ENCODE measurements at places on chromosomes 1 and 21. TPM values are rescaled to one million over a fixed set of nuclear protein-coding genes. Genes with fewer than 3 reads are reported as not detected.
A peak's percentile ranks its signal among the peaks of the same experiment; 100 is the strongest.

DNA sequence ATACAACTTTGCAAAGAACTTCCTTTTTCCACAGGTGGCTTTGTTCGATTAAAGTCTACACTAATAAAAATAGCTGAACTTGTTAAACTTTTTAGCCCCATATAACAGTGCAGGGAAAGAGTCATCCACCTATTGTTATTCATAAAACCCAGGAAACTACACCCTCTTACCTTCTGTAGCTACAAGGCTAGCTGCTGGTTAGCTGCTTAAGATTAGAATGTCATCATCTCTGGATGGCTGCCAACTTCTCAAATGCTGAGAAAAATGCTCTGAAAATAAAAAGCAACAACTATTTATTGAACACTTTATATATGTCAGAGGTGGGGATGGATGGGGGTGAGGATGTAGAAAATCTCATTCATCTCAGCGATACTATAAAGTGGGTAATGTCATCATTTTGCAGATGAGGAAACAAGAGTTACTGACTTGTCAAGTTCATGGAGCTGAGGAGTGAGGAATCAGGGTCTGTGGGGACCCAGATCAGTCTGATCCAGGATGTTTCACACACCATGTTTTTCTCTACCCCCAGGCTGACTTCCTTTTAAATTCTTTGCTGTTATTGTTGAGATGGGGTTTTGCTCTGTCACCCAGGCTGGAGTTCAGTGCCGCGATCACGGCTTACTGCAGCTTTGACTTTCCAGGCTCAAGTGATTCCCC is 17.1 kb downstream of the ATP5PF start:
- no peaks in the 10 kb centered on the region for H3K4me1 ChIP-seq
- no peaks in the 10 kb centered on the region for H3K27me3 ChIP-seq
- no peak overlapping the region for H3K27ac ChIP-seq
- H3K4me3 ChIP-seq = no peak overlapping the region
- peaks cover 4% of the 10 kb centered on the region for H3K36me3 ChIP-seq
- DNase-seq = no peak

DNA sequence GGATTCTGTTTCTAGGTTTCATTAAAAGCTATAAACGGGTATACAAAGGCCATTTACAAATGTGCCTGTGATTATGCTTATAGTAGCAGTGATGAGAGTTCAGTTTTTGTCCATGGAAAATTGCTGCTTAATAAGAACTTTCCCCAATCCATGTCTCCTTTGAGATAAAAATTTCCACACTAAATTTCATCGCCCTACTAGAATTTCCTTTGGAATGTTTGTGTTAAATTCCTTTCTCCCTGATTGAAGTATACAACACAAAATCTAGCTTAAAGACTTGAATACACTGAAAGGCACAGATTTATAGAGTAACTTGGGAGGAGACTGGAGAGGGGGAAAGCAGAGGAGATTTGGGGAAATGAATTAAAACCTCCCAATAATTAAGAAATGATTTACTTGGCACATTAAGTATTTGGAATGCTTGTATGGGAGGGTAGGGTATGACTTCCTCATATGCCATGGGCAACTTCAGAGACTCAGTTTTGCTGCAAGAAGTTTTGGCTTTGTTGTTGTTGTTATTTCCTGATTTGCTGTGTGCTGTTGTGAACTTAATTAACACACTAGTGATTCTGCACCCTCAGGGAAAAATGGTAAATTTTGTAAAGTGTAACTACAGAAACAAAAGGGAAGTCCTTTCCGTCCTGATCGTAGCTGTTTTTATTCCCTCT is 157.6 kb upstream of the LMO4 start:
- no peak overlapping the region for H3K4me3 ChIP-seq
- H3K4me1 ChIP-seq = no peaks in the 10 kb centered on the region
- H3K36me3 ChIP-seq = no peaks in the 10 kb centered on the region

DNA sequence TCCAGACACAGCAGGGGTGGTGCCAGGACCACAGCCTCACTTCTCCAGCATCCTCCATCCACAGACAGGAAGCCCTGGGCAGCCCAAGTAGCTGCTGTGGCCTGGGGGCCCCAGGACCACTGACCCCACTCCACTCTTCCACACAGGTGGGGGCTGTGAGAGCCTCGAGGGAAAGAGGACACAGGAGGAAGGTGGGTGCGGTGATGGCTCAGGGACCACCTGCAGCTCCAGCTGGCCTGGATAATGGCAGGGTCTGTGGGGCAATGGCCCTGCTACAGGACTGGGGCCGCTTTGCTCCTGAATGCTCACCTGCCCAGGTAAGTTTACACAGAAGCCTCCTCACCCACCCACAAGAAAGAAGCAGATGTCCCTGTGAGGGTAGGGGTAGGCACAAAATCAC is 18.3 kb upstream of the PRSS38 start:
- no peaks in the 10 kb centered on the region for H3K27me3 ChIP-seq
- H3K36me3 ChIP-seq = no peaks in the 10 kb centered on the region
- no peak for DNase-seq
- no peak overlapping the region for H3K4me3 ChIP-seq
- peaks cover 19% of the 10 kb centered on the region for H3K4me1 ChIP-seq
- no peak overlapping the region for H3K27ac ChIP-seq

GRCh38 chr1:60637651-60638050 is 444.7 kb upstream of the NFIA start:
- H3K4me1 ChIP-seq = no peaks in the 10 kb centered on the region
- no peaks in the 10 kb centered on the region for H3K36me3 ChIP-seq
- DNase-seq = no peak
- no peak overlapping the region for H3K4me3 ChIP-seq
- H3K27me3 ChIP-seq = no peaks in the 10 kb centered on the region

GRCh38 chr1:9010781-9011323 is 15.4 kb downstream of the SLC2A7 start:
- H3K27ac ChIP-seq = no peak overlapping the region
- H3K36me3 ChIP-seq = no peaks in the 10 kb centered on the region
- H3K4me3 ChIP-seq = no peak overlapping the region
- no peaks in the 10 kb centered on the region for H3K27me3 ChIP-seq
- no peaks in the 10 kb centered on the region for H3K4me1 ChIP-seq

DNA sequence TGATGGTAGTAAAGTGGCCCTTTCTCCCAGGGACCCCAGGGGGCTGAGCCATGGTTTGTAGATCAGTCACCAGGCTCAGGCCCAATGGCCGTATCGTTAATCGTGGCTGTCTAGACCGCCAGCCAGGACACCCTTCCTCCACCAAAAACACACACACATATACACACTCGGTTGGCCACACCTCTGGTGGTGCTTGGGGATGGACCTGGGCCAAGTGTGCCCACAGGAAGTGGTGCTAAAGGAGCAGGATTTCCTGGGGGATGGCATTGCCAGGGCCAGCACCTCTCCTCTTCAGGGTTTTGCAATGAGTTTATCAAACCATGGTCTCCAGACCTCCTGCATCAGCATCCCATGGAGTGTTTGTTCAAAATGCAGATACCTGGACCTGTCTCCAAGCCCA is 36.2 kb downstream of the CITED4 start:
- H3K4me3 ChIP-seq = no peak overlapping the region
- no peaks in the 10 kb centered on the region for H3K36me3 ChIP-seq
- 0 out of 2 replicates have a peak overlapping the region, but pooled peaks have one; percentile 54 for H3K27ac ChIP-seq
- peaks cover 23% of the 10 kb centered on the region for H3K4me1 ChIP-seq

DNA sequence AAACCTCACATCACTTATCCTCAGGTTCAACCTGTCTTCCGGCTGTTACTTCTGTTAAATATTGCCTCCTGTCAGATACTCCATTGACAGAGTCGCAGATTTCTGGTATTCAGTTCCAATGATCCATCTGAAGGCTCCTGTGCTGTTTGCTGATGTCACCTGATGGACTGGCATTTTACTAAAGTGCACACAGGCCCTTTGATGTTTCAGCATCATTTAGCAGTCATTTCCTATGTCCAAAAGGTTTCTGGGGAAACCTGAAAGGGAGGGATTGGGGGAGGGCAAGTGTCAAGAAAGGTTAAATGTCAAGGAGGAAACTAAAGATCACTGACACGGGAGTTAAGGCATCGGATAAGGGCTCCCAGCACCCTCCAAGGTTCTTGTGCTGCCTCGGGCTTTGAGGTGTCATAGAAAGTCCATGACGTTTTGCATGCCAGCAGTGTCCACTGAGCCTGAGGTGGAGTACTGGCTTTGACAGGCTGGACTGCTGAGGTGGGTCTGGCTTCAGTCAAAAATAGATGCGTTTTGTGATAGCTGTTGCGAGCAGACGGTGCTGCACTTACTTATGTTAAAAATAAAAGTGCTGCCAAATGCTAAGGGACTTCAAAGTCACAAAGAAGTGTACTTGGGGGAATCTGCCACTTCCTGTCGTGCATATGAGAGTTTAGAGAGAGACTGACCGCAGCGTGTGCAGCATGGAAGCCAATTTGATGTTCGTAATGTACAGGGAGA is 30.8 kb downstream of the XCL2 start:
- H3K36me3 ChIP-seq = no peaks in the 10 kb centered on the region
- H3K27me3 ChIP-seq = no peaks in the 10 kb centered on the region
- no peak for DNase-seq

- peaks cover 9% of the 10 kb centered on the region for H3K36me3 ChIP-seq
- H3K4me3 ChIP-seq = no peak overlapping the region
- H3K4me1 ChIP-seq = no peaks in the 10 kb centered on the region
- DNase-seq = no peak
Measured at GRCh38 chr1:96746440-96747420, 25.1 kb downstream of the PTBP2 start.

DNA sequence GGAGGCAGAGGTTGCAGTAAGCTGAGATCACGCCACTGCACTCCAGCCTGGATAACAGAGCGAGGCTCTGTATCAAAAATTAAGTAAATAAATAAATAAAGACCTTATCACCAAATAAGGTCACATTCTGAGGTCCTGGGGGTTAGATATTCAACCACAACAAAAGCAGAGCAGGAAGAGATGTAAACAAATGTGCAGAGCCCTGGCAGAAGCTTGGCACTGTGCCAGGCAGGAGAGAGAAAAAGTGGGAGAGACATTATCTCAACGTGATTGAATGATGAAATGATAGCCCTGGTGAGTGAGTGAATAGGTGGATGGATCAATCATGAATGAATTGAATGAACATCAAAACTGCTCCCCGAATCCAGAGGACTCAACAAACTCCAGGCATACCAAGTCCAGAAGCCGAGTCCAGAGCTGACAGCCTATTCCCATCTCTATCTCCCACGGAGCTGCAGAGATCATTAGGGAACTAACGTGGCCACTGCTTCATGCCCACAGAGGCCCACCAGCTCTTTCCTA is 150.7 kb downstream of the TOMM20 start:
- H3K27ac ChIP-seq = peak overlapping the region; percentile 92
- H3K4me3 ChIP-seq = no peak overlapping the region
- H3K27me3 ChIP-seq = no peaks in the 10 kb centered on the region

DNA sequence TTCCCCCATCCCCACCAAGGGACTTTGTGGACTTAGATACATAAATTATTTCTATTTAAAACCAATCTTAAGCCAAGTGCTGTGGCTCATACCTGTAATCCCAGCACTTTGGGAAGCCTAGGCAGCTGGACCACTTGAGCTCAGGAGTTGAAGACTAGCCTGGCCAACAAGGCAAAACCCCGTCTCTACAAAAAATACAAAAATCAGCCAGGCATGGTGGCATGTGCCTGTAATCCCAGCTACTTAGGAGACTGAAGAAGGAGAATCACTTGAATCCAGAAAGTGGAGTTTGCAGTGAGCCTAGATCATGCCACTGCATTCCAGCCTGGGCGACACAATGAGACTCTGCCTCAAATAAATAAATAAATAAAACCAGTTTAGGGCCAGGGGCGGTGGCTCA is 4.5 kb upstream of the LAX1 start:
- H3K4me3 ChIP-seq = no peak overlapping the region
- peaks cover 6% of the 10 kb centered on the region for H3K4me1 ChIP-seq
- no peak overlapping the region for H3K27ac ChIP-seq
- no peaks in the 10 kb centered on the region for H3K27me3 ChIP-seq
- no peaks in the 10 kb centered on the region for H3K36me3 ChIP-seq

- no peak overlapping the region for H3K4me3 ChIP-seq
- H3K4me1 ChIP-seq = no peaks in the 10 kb centered on the region
- no peaks in the 10 kb centered on the region for H3K27me3 ChIP-seq
- no peak overlapping the region for H3K27ac ChIP-seq
Measured at GRCh38 chr1:100027212-100027611, 57.4 kb downstream of the SLC35A3 start.

- peaks cover 39% of the 10 kb centered on the region for H3K4me1 ChIP-seq
- no peak overlapping the region for H3K27ac ChIP-seq
- H3K27me3 ChIP-seq = no peaks in the 10 kb centered on the region
- H3K4me3 ChIP-seq = no peak overlapping the region
Measured at GRCh38 chr1:177871613-177872307, 98.1 kb downstream of the SEC16B start.

GRCh38 chr1:15038232-15039016 is 115.1 kb upstream of the TMEM51 start:
- H3K4me3 ChIP-seq = no peak overlapping the region
- peaks cover 4% of the 10 kb centered on the region for H3K4me1 ChIP-seq

Gene TIAM1
- 7.8 TPM for total RNA-seq

Gene IL22RA1
- total RNA-seq = not detected

Gene TRIM45
- total RNA-seq = 2.3 TPM

Gene KDF1
- not detected for total RNA-seq

Gene TOMM40L
- 9.4 TPM for total RNA-seq
